ENCODE measurements at places on chromosomes 7 and 10. TPM values are rescaled to one million over a fixed set of nuclear protein-coding genes. Genes with fewer than 3 reads are reported as not detected.

Gene UNC5B
- 7.1 TPM for total RNA-seq

GRCh38 chr10:109259293-109259692 is 664.0 kb downstream of the XPNPEP1 start:
- DNase-seq: no peak

GRCh38 chr7:66118603-66119002 is 4.0 kb downstream of the CRCP start:
- DNase-seq: no peak

GRCh38 chr7:156184164-156184563 is 371.9 kb upstream of the SHH start:
- no peak for DNase-seq

GRCh38 chr7:44084701-44085100 is 2.4 kb upstream of the POLM start:
- DNase-seq: no peak

Gene FAM25A
- 25.8 TPM for total RNA-seq

- no peak for DNase-seq
These were observed 123.7 kb upstream of the FAM20C start for GRCh38 chr7:68629-69028.

Gene SOSTDC1
- 21.8 TPM for total RNA-seq

DNA sequence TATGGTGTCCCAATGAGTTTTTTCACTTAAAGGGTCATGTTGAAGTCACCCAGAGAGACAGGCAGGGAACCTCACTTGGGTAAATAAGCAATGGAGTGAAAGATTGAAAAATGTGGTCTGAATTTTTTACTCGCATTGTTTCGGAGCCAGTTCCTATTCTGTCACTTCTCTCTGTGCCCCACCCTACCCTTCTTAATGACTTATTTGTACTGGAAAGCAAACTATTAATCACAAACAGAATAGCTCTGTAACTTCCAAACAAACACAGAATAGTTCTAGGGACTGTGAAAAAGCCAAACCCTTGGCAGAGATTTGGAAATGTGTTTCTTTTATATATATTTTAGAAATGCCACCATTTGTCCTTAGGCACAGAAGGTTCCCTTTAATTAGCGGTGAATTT is 76.0 kb downstream of the LRMDA start:
- no peak for DNase-seq

DNA sequence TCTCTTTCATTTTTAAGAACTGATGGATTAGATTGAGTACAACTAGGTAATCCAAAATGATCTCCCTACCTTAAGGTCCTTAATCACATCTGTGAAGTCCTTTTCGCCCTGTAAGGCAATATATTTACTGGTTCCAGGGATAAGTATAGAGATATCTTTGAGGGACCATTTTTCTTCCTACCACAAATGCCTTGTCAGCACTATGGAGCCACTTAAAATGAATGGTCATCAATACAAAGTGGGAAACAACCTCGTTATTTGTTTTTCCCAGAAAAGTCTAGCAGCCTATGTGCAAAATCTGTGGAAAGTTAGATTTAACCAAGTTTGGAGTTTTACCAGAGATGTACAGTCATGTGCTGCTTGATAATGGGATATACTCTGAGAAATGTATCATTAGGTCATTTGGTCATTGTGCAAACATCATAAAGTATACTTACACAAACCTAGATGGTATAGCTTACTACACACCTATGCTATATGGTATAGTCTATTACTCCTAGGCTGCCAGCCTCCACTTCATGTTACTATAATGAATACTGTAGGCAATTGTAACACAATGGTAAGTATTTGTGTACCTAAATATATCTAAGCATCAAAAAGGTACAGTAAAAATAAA is 366.2 kb upstream of the TMEM229A start:
- no peak for DNase-seq

- DNase-seq: no peak
These were observed 31.9 kb downstream of the SCRN1 start for GRCh38 chr7:29957521-29958310.

Gene IL15RA
- total RNA-seq: 3.0 TPM

DNA sequence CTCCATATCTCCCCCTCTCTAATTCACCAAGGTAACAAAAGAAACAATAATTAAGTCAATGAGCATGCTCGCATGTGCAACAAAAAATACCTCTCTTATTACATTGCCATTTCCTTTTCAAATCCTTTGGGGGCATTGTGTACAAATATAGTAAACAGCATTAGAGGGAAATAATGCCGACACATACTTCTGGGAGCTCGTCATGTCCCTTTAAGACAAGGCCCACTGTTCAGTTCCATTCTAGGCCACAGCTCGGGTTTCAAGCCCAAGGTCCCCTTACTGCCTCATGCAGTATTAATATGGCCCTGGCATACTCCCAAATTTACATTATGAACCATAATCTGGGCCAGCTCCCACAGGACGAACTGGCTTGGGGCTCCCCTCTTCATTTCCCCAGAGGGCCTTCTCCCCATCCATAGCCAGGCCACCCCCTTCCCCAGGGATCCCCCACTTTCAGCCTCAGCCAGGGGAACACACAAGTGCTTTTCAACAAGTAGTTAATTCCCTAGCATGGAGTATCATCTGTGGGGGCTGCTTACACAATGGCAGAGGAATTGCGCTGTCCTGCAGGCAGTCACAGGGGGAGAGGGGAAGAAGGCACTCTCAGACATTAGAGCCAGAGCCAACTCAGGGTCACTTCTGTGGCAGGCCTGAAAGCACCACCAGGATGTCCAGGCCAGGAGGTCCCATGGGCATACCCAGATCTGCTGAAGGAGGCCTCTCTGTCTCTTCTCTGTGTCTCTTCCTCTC is 110.6 kb downstream of the KCNMA1 start:
- peak; percentile 81 for DNase-seq

Measured in tongue (tissue), 3 donors.